Adipocyte (in vitro differentiated cells): ENCODE measurements at places on chromosomes 2 and 18.

DNA sequence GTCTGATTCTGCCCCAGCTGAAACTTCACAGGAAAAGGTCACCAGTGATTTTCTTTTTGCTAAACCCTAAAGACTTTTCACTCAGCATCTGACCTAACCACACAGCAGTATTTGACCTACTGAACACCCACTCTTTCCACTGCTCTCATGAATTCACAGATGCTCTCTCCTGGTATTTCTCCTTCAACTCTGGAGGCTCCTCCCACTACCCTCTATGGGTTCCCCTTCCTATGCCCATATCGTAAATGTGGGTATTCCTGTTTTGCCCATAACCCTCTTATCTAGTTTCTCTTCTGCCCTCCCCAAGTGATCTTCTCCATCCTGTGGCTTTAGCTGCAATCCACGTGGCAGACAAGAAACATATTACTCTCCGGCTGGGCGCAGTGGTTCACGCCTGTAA, 7.6 kb downstream of the PLEKHM3 start:
- DNase-seq = no peak

- no peak for DNase-seq
Observed at GRCh38 chr18:5627776-5628511, 84.1 kb upstream of the EPB41L3 start.

DNA sequence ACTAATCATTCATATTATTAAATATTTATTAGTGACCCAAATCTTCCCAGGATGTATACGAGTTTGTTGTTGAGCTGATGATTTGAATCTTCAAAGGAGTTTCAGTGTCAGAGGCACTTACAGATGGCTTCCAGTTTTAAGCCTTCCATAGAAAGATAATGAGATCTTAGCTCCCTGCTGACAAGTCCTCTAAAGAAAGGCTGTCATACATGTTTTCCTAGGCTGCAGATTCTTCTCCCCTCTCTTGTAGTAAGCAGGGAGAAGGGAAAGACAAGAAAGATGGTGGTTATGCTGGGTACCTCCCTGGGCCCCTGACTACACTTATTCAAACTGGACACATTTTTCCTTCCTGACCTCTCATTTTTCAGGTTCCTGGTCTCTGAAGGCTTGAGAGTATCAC, 8.1 kb upstream of the GAREM1 start:
- no peak for DNase-seq

DNA sequence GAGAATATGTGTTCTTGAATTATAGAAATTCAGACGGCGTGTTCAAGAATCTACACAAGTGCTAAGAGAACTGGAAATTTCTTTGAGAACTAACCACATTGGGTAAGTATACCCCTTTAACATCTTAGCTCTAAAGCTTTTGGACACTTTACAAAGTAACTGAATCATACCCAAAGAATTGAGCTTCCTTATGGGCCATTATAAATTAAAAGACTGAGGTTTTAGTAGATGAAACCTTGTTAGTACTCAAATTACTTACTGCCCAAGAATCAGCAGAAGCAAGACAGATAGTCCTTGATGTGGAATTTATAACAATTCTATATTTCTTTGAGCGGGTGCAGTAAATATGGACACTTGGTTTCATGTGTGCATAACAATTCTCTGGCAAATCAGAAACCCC, 168.3 kb downstream of the PRPF40A start:
- no peak for DNase-seq

DNA sequence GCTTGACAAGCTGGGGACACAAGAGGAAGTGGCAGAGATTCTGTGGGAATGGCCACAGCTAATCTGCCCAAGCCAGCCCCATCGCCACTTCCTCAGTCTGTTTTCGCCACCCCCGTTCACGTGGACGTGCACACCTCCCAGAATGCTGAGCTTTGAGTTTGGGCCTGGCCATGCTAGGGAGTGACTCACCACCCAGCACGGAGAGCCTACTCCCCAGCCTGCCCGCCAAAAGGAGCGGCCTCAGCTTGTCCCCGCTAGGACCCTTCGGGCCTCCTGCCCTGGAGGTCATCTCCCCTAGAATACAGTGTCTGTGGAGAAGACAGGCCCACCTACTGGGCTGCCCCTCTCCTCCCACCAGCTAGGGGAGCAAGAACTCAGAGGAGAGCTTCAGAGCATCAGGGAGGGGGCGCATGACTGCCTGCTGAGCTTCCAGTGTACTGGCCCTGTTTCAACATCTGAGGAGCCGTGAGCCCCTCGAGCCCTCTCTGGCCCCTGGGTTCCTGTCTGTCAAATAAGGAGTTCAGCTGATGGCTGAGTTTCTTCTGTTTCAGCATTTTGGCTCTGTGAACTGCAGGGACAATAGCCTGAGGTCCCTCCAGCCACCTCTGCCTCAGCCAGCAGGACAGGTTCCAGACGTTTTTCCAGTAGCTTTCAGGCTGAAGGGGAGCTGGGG, 5.1 kb downstream of the SLC35F6 start:
- no peak for DNase-seq

- DNase-seq = no peak
Observed at GRCh38 chr2:100238471-100238870, 83.8 kb downstream of the LONRF2 start.

- DNase-seq = no peak
Observed at GRCh38 chr2:205461678-205462665, 220.3 kb upstream of the NRP2 start.

DNA sequence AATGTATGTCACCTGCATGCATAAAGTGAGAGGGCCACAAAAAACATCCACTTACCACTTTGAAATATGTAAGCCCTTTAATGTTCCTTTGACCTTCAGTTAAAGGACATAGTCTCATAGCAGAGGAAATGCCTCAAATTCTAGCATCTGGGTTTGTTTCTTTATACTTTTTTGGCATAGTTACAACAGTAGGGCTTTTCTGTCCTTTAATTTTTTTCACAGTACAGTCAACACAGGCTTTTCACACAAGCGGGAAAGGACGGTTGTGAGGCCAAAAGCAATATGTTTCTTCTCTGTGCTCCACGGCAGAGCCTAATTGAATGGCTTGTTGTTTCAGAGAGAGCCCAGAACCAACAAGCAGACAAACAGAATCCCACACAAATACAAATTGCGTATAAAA, 57.6 kb downstream of the CRIM1 start:
- peak; percentile 79 for DNase-seq

- DNase-seq = no peak
Observed at GRCh38 chr2:226658555-226658954, 141.1 kb downstream of the IRS1 start.

- DNase-seq = peak; percentile 42
Observed at GRCh38 chr18:35377875-35378573, 887 bp upstream of the ZNF396 start.

- no peak for DNase-seq
Observed at GRCh38 chr2:219299372-219299760, 9.8 kb downstream of the PTPRN start.

DNA sequence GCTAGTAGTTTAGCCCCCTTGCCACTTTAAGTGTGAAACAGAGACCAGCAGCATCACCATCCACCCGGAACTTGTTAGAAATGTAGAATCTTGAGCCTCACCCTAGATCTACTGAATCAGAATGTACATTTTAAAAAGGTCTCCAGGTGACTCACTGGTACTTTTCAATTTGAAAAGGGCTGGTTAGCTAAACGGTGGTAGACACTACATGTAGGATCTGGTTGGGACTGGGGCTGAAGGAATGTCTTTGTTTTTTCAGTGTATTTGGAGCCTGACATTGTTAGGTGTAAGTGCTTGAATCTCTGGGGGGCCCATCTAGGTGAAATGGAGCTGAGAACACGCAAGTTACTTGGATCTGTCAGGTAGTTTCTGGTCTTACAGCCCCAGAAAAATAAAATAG, 44.0 kb upstream of the XPO1 start:
- no peak for DNase-seq

- DNase-seq = no peak
Observed at GRCh38 chr18:62529597-62529996, 6.8 kb downstream of the ZCCHC2 start.

DNA sequence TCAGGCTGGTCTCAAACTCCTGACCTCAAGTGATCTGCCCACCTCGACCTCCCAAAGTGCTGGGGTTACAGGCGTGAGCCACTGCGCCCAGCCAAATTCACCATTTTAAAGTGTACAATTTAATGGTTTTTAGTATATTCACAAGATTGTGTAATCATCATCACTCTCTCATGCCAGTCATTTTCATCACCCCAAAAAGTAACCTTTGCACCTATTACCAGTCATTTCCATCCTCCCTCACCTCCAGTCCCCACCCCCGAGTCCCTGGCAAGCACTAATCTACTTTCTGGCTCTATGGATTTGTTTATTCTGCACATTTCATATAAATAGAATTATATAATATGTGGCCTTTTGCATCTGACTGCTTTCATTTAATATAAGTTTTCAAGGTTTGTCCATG, 10.8 kb downstream of the PCBP1 start:
- DNase-seq = no peak

GRCh38 chr2:44246436-44246835, 28.8 kb upstream of the SLC3A1 start:
- DNase-seq = peak; percentile 62

DNA sequence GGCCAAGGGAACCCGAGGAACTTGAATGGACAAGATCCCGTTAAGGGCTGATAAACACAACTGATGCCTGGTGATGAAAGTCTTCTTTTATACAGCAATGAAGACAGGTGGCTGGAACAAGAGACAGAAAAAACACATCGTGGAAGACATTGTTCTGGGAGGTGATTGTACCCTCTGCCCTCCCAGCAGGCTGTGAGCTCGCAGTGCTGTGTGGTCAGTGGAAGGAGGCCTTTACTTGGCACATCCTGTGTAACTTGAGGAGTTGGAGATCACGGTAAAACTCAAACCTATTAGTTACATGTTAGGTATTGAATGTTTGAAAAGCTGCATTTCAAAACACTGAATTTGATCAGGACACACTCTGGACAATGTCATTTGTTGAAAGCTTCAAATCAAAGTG, 249.9 kb upstream of the EPAS1 start:
- DNase-seq = no peak

DNA sequence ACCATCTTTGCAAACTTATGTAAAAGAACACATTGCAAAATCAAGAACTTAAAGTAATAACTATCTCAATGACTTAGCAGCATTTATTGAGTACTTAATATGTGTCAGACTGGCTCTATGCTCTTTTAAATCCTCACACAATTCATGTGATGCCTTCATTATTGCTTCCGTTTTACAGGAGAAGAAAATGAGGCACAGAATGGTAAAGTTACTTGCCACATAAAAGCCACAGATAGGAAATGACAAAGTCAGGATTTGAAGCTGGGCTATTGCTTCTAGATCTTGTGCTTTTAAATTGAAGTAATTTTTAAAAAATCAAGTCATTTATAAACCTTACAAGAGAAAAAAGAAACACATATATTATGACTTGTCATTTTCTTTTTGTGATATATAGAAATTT, 174.2 kb downstream of the WDR7 start:
- DNase-seq = no peak
